ENCODE measurements at places on chromosomes 2 and 18.

DNA sequence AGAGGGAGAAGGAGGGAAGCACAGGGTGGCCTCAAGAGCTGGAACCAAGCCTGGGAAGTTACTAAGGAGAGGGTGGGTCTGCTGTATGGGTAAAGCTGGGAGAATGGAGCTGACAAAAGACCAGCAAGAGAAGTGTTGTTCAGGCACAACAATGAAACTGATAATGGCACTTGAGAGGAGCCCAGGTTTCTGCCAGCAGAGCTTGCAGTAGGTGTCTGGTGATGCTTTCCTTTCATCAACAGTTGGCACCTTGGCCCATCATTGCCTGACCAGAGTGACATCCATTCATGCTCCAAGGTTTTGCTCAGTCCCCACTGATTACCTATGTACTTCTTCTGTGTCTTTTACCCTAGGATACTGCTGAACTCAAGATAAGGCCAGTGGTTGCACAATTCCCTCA lies 92.9 kb upstream of the CXCR4 start:
- H3K36me3 ChIP-seq, result no peaks in the 10 kb centered on the region
- no peak overlapping the region for H3K4me3 ChIP-seq

GRCh38 chr18:48732767-48733424 lies 194.1 kb downstream of the CTIF start:
- no peak overlapping the region for H3K4me3 ChIP-seq
- H3K27me3 ChIP-seq, result no peaks in the 10 kb centered on the region
- no peak for ATAC-seq
- H3K27ac ChIP-seq, result no peak overlapping the region
- peaks cover 6% of the 10 kb centered on the region for H3K4me1 ChIP-seq

DNA sequence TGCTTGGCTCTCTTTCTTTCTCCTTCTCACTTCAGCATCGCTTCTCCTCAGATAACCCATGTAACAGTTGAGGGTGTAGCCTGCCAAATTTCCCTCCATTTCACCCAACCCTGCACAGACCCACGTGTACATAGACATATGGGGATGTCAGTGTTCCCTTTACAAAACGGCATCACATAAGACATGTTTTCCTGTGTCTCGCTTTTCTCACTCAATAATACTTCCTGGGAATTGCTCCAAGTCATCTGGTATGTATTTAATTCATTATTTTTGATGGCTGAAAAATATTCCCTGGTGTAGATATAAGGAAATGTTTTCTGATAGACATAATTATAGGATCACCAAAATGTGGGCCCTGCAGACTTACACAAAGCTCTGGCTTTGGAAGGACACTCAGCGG lies 176.8 kb downstream of the LOXHD1 start:
- H3K27ac ChIP-seq, result no peak overlapping the region
- H3K27me3 ChIP-seq, result no peaks in the 10 kb centered on the region
- peaks cover 4% of the 10 kb centered on the region for H3K4me1 ChIP-seq
- no peaks in the 10 kb centered on the region for H3K36me3 ChIP-seq
- H3K4me3 ChIP-seq, result no peak overlapping the region
- no peak for ATAC-seq

GRCh38 chr2:161172901-161173540 lies 12.8 kb downstream of the TANK start:
- H3K27me3 ChIP-seq, result no peaks in the 10 kb centered on the region
- peak overlapping the region; percentile 67 for H3K4me3 ChIP-seq
- H3K36me3 ChIP-seq, result peaks cover 96% of the 10 kb centered on the region
- peaks cover 53% of the 10 kb centered on the region for H3K4me1 ChIP-seq
- ATAC-seq, result peak; percentile 91

DNA sequence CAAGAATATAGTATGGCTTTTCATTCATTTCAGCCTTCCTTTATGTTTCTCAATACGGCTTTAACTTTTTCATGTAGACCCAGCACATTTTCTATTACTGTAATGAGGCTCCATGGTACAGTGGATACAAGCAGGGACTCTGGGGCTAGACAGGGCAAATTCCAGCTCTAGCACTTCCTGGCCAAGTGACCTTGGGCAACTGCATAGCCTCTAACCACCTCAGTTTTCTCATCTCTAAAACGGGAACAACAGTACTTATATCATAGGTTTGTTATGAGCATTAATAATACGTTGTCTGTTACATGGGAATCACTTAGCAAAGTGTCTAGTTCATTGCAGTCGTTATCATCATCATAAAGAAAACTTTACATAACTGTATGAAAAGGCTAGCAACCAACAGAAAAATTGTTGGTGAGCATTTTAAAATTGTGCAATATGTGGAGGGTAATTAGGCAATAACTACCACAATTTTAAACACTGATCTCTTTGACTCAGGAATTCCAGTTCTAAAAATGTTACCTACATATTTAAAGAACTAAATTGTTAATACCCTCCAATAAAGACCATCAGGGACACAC lies 13.7 kb upstream of the RMDN2 start:
- no peak overlapping the region for H3K4me3 ChIP-seq
- no peaks in the 10 kb centered on the region for H3K4me1 ChIP-seq
- no peaks in the 10 kb centered on the region for H3K36me3 ChIP-seq
- H3K27ac ChIP-seq, result no peak overlapping the region

GRCh38 chr2:160492401-160493226 lies 993 bp downstream of the RBMS1 start:
- no peaks in the 10 kb centered on the region for H3K27me3 ChIP-seq
- H3K36me3 ChIP-seq, result peaks cover 21% of the 10 kb centered on the region
- peak; percentile 53 for ATAC-seq
- peak overlapping the region; percentile 93 for H3K4me3 ChIP-seq
